Retina (tissue), 1 donor: ENCODE measurements at places on chromosomes 6 and 20.

- DNase-seq, result no peak
Measured at GRCh38 chr20:4805663-4806449, 84.1 kb downstream of the PRND start.

- DNase-seq, result no peak
Measured at GRCh38 chr6:34108176-34108575, 37.7 kb downstream of the GRM4 start.

- DNase-seq, result no peak
Measured at GRCh38 chr6:139926711-139927110, 552.3 kb upstream of the CITED2 start.

- DNase-seq, result no peak
Measured at GRCh38 chr6:155946860-155947259, 491.2 kb upstream of the NOX3 start.
